Lower lobe of right lung (tissue), 2 donors: ENCODE measurements at places on chromosomes 11 and 22. TPM values are rescaled to one million over a fixed set of nuclear protein-coding genes. Genes with fewer than 3 reads are reported as not detected.

Gene RCOR2
- 0.18 TPM for total RNA-seq

Gene IGLL1
- total RNA-seq: not detected

Gene HSD17B12
- total RNA-seq: 101 TPM

Gene TSPO
- total RNA-seq: 294 TPM

Gene CCND1
- total RNA-seq: 202 TPM

Gene TRPC6
- total RNA-seq: 13.9 TPM

Gene NFAM1
- total RNA-seq: 21.8 TPM

Gene HIC2
- 5.7 TPM for total RNA-seq

Gene SHANK3
- total RNA-seq: 50.6 TPM

Gene DBX1
- total RNA-seq: not detected

Gene SCN4B
- total RNA-seq: 6.0 TPM

Gene SLC22A6
- total RNA-seq: not detected

Gene GLYATL1
- total RNA-seq: not detected

Gene B3GAT1
- total RNA-seq: 1.4 TPM

Gene CTSW
- 20.6 TPM for total RNA-seq

Gene OR52E5
- not detected for total RNA-seq

Gene ENTHD1
- total RNA-seq: not detected

Gene RFPL1
- total RNA-seq: not detected

Gene CEP57
- 30.2 TPM for total RNA-seq

Gene OR51I1
- 0.41 TPM for total RNA-seq

Gene RBMXL2
- not detected for total RNA-seq

Gene SLC29A2
- 10.6 TPM for total RNA-seq

Gene GLB1L3
- total RNA-seq: 0.27 TPM

Gene LRRC4C
- total RNA-seq: 0.86 TPM

Gene C11orf87
- 0.09 TPM for total RNA-seq

Gene DKK3
- 111 TPM for total RNA-seq
